ENCODE measurements at places on chromosomes 5 and 9.

DNA sequence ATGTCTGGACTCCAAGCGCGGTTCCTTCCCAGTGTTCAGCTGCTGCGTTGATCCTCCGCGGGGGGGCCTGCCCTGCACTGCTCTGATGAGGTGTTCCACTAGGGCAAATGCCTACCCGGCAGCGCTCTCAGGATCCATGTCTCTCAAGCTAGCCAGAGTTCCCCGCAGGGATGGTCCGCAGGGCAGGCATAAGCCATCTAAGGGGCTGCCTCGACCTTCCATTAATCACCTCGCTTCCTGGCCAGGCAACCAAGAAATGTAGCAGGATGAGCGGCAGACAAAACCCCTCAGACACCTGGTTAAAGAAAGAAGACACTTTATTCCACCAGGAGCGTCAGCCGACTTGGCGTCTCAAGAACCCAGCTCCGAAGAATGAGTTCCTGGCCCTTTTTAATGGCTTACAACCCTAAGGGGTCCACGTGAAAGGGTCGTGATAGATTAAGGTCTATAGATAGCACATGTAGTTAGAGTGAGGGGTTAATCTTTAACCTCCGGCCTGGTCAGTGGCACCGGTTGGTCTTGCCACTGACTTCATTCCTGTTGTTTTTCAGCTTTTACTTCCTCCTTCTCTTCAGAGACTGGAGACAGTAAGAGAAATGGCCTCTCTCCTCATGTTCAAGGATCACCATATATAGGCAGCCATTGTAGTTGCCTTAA is 47.2 kb upstream of the COX7C start:
- no peak for DNase-seq

DNA sequence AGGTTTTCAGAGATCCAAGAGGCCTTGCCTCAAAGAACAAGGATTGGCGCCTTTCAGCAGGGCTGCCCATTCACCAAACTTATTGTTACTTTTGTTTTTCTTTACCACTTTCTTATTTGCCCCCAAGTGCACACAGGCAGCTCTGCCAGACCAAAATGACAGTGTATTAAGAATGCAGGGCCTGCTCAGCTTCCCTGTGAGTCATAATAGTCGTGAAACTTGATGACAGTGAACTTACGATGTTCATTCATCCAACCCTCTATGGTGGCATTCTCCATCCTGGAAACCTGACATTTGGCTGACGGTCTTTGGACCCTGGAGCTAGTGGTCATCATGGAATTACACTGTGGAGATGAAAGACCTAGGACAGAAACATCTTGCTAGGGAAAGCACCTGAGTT is 44.3 kb downstream of the UBE2QL1 start:
- DNase-seq: no peak

DNA sequence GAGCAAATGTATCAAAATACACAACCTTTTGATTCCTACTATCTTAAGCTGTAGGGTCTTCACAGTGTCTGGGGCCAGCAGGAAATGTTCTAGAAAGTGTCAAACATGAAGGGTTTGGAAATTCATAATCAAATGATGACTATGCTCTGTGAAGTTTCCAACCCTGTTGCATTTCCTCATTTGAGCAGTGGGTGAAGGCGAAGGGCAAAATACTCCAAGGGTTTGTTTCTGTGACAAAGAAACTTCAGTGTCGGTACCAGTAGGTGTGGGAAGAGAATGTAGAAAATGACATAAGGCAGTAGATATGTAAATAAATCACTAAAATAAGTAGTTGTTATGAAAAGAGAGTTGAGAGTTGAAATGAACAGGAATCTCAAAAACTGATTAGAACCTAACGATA is 576 bp downstream of the ALDOB start:
- DNase-seq: no peak

DNA sequence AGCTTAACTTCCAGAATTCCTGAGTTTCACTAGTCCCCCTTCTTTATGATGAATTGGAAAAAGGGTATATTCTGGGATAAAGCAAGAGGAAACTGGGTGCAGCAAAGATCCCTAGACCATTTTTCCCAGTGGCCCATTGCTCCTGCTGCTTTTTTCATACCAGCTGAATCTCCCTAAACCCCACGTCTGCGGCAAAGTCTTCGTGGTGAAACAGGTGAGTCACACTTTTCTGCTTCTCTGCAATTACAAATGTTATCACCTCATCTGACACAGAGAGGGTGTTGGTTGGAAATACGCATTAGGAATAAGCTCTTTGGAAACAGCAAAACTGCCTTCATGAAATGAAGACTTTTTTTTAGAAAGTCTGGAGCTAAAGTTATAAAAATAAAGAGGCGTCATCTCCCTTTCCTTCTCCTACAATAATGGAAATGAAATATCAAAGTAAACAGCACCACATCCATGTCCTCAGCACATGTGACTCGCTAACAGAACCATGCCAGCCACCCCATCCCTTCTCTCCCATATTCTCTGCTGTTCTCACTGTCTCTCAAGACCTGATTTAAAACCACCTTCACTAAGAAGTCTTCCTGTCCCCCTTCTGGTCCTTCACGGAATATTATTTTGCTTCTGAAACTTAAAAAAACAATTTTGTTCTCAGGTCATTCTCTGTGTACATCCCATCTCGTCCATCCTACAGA is 39.5 kb upstream of the GLRX start:
- no peak for DNase-seq

DNA sequence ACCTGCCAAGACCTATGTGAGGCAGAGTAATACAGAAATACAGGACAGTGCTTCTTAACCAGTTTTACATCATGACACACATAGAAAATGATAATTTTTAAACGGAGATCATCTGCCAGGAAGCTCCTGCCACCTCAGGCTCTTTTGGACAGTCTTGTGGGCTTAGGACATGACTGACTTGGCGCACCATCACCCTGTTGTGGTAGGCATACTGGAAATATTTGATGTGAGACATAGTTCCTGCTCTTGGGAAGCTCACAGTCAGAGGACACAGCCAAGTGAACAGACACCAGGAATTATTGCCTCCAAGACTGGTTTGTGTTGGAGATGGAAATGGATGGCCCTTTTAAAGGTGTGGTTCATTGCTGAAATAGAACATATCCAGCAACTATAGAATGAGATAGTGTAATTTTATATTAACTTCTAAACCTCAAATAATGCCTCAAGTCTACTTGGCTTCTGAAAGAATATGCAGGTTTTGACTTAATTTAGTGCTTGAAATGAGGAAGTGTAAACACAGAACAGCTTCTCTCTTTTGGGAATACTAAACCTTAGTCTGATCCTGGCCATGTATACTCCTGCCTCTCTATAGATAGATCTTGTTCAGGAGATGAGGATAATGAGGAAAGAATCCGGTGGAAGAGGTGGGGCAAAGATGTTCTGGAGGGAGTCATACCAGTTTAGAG is 19.7 kb downstream of the CPEB4 start:
- DNase-seq: no peak

GRCh38 chr5:138725153-138725817 is 27.9 kb upstream of the CTNNA1 start:
- no peak for DNase-seq

DNA sequence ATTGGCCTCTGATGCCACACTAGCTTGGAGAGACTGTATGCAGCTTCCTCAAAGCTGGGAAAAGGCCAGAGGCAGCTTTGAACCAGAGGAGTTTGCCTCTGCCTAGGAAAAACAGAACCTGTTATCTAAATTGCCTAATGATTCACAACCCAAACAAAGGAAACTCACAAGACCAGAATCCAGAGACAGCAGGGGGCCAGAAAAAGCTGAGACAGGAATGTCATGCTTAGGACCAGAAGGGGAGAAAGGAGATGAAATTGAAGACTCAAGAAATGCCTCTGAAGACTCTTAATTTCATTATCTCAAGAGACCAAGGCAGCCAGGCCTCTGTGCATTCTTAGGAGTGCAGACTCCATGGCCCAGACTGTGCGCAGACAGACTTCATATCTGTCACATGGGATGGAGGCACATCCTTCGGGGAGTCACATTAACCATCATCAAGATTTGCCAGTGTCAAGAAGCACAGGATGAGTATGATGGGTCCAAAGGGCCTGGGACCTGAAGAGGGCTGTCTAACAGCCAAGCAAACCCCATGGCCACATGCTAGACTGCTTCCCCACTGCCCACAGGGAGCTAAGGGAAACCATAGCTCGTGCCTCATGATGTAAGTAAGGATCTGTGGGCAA is 57.3 kb downstream of the ARSB start:
- DNase-seq: no peak

DNA sequence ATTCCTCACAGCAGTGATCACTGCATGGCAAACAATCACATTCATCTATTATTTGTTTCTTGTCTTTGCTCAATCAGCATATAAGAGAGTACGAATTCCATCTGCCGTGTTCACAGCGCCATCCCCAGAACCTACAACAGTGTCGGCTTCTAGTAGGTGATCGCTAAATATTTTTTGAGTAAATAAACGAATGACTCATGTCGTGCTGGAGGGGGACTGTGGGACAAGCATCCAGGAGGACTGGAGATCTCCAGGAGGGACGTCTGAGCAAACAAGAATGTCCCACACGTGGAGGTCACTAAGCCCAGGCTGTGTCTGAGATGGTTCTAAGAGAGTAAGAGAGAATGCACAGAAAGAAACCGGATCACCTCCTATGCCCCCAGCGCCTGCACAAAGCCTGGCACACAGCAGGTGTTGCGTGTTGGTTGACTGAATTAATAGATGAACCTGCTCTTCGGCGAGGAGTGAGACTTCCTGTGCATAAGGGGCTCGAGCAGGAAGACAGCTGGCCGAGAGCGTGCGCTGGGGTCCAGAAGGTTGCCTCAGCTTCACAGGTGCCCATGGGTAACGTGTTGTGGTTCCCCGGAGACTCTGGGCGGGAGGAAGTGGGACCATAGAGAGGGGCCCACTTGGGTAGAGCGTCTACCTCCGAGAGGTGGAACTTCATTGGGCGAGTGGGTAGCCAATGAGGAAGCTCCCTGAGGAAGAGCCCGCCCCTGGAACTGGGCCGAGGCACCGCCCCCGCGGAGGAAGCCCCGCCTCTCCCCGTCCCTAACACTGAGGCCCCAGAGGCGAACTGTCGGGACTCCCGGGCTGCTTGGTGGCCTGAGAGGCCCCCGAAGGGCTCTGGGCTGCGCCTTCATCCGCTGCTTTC is 193.0 kb downstream of the MELK start:
- peak; percentile 75 for DNase-seq

- no peak for DNase-seq
These were observed 450.0 kb downstream of the CCDC171 start for GRCh38 chr9:16002816-16003215.

DNA sequence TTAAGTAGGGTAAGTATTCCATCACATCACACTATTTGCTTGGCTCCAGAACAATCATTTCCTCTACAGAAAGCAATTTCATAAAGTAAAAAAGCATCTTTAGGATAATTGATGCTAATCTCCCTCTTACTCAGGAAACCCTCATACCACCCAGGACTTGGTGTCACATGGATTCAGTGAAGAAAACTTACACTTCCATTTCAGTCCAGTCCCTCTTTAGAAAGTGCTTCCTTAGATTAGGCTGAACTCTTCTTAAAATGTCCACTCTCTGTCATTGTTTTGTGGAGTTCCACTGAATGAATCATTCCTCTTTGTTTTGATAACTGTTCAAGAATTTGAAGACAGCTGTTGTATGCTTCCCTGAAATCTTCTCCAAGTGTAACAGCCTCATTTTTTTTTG is 144.0 kb upstream of the ZNF462 start:
- no peak for DNase-seq

- no peak for DNase-seq
These were observed 12.9 kb downstream of the HAVCR1 start for GRCh38 chr5:157046041-157046440.

GRCh38 chr5:61701877-61702602 is 370.0 kb downstream of the ZSWIM6 start:
- no peak for DNase-seq

GRCh38 chr5:149872351-149873040 is 72.1 kb downstream of the PDE6A start:
- DNase-seq: no peak

DNA sequence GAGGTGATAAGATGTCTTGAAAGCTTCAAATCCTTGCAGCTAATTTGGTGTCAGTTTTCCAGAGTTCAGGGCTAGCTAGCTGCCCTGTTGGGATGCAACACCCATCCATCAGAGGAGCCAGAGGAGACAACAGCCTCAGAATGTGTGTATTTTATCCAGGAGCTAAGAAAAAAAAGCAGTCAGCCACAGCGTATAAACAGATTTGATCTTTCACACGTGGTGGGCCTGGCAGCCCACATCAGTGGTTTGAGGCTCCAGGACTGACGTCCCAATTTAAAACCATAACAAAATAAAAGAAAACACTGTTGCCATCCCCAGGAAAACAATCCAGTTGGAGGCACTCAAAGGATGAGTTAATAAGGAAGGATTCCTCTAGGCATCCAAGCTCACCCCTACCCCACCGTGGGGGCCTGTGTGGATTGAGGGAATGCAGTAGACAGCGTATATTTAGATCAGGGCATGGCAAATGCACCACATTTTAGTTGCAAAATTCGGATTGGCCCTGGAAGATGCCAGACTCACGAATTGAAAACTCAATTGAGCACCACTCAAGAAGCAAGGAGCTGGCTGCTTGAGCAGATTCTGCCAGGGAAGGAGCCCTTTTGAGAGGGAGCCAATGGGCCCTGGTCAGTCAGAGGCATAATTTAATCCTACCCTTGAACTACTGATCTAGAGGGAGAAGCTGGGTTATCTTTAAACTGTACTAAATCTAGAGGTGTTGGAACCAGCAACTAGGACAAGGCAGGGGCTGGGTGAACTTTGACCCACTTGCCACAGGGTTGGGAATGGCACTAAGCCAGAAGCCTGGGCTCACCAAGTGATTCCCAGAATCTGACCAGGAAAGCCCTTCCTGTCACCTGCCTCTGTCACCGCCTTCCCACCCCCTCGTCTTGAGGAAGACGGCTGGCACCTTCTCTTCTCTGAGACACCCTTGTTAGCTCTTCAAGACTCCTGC is 17.5 kb downstream of the ADRA1B start:
- DNase-seq: no peak

DNA sequence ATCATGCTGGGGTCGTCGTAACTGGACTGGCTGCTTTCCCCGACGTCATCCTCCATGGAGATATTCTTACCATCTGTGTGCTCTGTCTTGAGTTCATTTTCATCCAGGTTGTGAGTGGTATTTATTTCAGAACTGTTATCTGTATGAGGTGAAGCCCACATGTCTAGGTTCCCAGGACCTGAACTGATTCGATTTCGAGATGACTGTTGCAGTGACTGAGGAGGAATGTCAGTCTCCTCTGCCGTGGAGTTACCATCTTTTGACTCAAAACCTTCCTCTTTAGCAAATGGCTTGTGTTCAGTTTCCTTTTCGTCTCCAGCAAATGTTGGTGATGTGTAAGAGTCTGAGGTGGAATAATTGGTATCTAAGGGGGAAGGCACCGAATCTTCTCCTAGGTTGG is 55.2 kb upstream of the PCA3 start:
- DNase-seq: no peak

DNA sequence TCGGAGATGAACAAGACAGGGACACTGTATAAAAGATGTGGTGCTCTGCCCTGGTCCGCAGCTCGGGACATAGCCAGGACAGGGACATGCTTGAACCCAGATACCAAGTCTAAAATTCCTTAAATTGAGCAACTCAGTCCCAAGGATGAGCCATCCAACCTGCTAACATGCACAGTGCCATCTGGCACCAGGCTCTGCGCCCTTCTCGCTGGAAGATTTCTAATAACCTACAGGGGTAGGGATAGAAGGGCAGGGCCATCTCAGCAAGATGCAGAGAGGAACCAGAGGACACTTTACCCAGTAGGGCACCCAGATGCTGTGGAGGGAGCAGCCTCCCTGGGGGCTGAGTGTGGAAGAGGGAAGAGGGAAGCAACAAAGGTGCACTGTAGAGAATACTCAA is 60.1 kb downstream of the SEMA4D start:
- no peak for DNase-seq

All from stimulated activated CD8-positive, alpha-beta memory T cell treated with anti-CD3 and anti-CD28 coated beads, Interleukin-4, amount 100 ng/mL, for 4 hours (primary cell).